NK-92 treated with Interleukin-12 subunit alpha and Interleukin-12 subunit beta, amount 100 ng/mL, for 24 hours (cell line): ENCODE measurements at places on chromosomes 2 and 18.

GRCh38 chr2:27566628-27567027, 16.2 kb upstream of the ZNF512 start:
- DNase-seq = no peak

- DNase-seq = peak; percentile 73
These were observed 55.8 kb downstream of the ASXL2 start for GRCh38 chr2:25822190-25823117.

- no peak for DNase-seq
These were observed 14.2 kb downstream of the IL18RAP start for GRCh38 chr2:102437122-102437521.

DNA sequence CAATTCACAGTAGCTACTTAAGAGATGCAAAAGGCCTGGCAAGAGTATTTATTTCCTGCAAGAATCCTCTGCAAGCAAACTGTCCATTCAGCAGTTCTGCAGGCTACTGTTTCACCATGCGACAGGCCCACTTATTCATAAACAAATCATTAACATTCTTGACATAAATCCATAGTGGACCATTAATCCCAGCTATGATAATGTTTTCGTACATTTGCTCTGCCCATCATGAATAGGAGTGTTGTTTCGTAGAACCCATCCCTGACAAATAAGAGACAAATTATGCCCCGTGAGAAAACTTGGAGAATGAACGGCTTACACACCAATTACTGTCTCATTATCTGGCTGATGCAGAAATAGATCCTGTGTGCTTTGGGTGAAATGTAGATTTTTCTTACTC, 65.4 kb downstream of the PID1 start:
- DNase-seq = no peak

- no peak for DNase-seq
These were observed 98.6 kb downstream of the CAPN13 start for GRCh38 chr2:30708491-30709290.

DNA sequence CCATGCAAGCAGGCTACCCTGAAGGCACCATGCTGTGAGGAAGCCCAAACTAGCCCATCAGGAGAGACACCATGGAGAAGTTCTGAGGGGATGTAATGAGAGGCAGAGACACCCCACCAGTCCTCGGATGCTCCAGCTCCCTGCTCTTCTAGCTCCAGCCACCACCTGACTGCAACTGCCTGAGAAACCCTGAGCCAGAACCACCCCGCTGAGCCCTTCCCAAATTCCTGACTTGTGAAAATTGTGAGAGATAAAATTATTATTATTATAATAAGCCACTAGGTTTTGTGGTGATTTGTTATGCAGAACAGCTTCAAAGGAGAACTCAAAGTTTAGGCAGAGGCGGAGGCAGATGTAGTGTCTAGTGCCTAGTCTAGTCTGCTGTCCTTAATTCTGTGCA, 67.1 kb upstream of the HK2 start:
- no peak for DNase-seq

GRCh38 chr2:123157016-123157415, 868.1 kb upstream of the CNTNAP5 start:
- DNase-seq = no peak

- DNase-seq = no peak
These were observed 98.6 kb downstream of the AAK1 start for GRCh38 chr2:69544951-69545350.

- DNase-seq = no peak
These were observed 78.4 kb downstream of the SETBP1 start for GRCh38 chr18:44758861-44759631.

DNA sequence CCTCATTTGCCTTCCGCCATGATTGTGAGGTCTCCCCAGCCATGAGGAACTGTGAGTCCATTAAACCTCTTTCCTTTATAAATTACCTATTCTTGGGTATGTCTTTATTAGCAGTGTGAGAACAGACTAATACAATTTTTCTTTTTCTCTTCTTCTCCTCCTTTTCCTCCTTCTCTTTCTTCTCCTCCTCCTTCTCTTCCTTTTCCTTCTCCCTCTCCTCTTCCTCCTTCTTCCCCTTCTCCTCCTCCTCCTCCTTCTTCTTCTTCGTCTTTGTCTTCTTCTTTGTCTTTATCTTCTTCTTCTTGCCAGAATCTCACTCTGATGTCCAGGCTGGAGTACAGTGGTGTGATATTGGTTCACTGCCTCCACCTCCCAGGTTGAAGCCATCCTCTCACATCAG, 20.2 kb downstream of the SKA1 start:
- DNase-seq = no peak

DNA sequence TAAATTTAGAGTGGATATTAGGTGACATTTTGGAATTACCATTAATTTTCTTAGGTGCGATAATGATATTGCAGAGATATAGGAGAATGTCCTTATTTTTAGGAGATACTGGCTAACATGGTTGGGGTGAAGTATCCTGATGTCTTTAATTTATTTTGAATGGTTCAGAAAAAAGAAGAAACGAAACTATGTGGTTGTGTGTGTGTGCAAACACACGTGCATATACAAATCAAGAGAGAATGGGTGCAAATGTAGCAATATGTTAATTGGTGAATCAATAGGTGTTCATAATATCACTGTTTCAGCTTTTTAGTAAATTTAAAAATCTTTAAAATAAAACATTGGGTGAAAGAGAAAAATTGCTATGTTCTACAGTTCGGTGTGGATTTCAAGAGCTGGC, 140.9 kb downstream of the DIS3L2 start:
- no peak for DNase-seq

- no peak for DNase-seq
These were observed 37.7 kb upstream of the GPR155 start for GRCh38 chr2:174524527-174524926.

- no peak for DNase-seq
These were observed 155.4 kb downstream of the ASXL3 start for GRCh38 chr18:33733376-33733775.

DNA sequence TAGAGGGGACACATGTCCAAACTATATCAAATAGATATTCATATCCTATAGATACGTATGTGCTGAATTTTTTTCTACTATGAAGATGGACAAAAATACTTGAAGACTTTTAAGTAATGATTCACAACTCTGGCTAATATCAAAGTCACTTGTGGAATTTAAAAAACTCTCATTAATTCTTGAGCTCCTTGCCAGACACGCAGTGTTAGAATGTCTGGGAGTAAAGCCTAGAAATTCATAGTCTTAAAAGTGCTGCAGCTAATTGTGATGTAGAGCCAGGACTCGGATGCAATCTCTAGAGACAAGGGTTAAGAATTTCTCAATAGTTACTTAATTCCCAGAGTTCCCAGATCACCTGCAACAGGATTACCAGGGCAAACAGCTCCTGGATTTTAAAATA, 107.4 kb downstream of the ARL6IP6 start:
- no peak for DNase-seq

DNA sequence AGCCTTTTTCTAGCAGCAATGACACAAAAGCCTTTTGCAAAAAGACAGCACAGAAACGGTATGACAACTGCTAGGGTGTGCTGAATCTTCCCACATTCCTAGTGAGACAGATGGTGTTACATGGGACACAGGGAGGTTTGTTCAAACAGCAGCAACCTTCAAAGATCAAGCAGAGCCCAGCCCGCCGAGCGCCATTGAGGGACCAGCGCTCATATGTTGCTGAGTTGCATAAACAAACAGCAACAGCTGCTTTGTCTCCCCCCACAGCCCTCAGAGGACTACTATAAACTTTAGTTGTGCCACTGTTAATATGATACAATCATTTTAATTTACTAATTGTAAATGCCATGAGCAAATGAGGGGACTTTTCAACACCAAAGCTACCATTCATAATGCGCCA, 117.7 kb downstream of the ZEB2 start:
- DNase-seq = no peak

- DNase-seq = no peak
These were observed 55.5 kb downstream of the RIT2 start for GRCh38 chr18:43060020-43060419.

GRCh38 chr18:14943967-14944636, 196.1 kb downstream of the ANKRD30B start:
- no peak for DNase-seq

DNA sequence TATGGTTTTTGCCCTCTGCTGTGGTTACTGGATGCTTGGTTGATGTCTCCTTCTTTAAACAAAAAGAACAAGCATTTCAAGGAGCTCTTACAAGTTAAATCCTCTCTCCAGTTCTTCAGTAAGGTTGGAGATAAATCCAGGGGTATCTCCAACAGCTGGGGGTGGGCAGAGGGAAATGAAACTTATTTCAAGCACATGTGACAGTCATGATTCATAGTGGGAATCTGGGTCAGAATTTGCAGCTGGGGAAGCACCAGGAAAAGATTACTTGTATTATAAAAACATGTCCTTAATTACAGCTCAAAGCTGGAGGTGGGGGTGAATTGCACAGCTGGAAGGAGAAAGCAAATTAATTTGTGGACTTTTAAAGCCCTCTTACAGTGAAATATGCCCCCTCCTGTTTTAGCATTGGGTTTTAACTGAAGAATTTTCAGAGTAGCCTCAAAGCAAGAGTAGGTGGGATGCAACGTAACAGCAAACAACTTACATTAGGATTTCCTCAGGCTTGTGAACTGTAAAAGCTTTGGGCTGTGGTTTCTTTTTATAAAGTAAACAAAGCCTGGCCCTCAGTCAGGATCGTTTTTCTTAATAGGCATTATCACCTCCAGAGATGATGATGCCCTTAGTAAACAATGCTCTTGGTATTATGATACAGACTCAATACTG, 596.4 kb downstream of the NYAP2 start:
- DNase-seq = no peak

GRCh38 chr2:190641469-190641868, 7.4 kb upstream of the NAB1 start:
- DNase-seq = no peak

DNA sequence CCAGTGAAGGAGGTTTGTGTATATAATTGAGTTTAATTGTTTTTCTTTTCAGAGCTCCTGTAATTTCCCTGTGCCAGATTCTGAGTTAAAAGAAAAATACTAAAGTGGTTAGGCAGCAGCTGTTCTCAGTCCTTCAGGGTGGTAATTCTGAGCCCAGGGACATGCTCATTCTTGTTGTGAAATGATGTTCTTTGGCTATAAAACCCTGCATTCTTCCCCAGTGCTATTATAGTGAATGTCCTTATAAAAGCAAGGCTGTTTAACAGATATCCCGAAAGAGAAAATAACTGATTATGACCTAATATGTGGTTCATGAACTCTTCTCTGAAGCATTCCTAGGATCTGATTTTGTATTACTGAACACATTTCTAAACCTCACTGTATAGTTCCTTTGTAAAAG, 34.0 kb downstream of the ADAM23 start:
- no peak for DNase-seq

GRCh38 chr2:7373156-7373555, 455.9 kb downstream of the RNF144A start:
- DNase-seq = no peak

- no peak for DNase-seq
These were observed 469.4 kb downstream of the IRS1 start for GRCh38 chr2:226330206-226330605.

DNA sequence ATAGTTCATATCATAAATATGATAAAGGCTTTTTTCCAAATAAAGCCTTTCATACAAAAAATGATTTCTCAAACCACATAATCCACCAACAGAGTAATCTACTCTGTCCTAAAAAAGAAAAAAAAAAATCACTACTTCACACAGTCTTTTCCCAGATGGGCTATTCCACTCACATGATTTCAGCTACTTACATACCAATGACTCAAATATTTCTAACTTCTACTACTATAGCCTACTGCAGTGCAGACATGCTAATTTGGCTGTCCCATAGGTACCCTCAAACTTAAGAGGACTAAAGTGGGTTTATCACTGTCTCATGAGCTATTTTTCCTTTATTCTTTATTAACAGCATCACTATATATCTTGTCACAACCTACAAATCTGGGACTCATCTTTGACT, 57.4 kb downstream of the SLC66A3 start:
- DNase-seq = no peak

- no peak for DNase-seq
These were observed 58.5 kb downstream of the FAM228A start for GRCh38 chr2:24233321-24233720.

- no peak for DNase-seq
These were observed 86.5 kb upstream of the UGP2 start for GRCh38 chr2:63755216-63755615.

GRCh38 chr2:45330108-45330507, 281.0 kb downstream of the SRBD1 start:
- DNase-seq = no peak

GRCh38 chr2:888211-888801, 62.3 kb upstream of the SNTG2 start:
- no peak for DNase-seq

GRCh38 chr2:134170700-134171099, 83.2 kb upstream of the MGAT5 start:
- DNase-seq = no peak

GRCh38 chr2:3914241-3914640, 210.9 kb downstream of the DCDC2C start:
- no peak for DNase-seq

DNA sequence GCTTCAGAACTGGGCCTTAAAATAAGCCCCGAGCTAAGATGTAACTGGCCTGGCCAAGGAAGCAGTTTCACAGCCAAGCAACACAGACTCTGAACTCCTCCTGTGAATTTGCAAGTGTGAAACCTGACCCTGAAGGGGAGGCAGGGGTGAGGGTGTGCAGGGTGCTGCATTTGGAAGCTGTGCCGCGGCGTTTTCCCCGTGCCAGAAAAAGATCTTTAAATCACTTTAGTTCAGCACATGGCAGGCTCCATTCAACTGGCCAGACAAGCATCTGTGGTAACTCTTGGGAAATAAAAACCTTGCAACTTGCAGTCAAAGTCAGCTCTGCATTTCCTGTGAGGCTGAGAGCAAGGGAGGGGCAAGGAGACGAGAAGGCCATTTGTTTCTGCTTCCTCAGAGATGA, 209.3 kb upstream of the SOX11 start:
- DNase-seq = no peak

GRCh38 chr18:10074110-10074509, 160.3 kb downstream of the VAPA start:
- DNase-seq = no peak

- no peak for DNase-seq
These were observed 67.9 kb upstream of the ST3GAL5 start for GRCh38 chr2:85956646-85957039.

GRCh38 chr2:43142921-43143438, 83.4 kb downstream of the ZFP36L2 start:
- peak; percentile 68 for DNase-seq

DNA sequence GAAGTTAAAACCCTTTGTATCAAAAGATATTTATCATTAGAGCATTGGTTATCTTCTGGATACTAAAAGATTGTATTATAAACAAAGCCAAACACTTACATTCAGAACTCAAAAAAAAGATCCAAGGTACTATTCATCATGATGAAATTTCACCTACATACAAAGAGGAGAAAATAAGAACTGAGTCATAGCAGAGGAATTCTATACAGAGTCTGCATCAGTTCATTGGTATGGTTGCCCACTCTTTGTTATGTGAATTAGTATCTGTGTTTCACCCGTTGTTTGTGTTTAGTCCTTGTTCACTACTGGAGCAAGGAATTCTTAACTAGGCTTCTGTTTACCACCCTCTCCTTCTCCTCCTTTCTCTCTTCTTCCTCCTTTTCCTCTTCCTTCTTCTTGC, 157.9 kb downstream of the LNPK start:
- DNase-seq = no peak

GRCh38 chr18:48475635-48476549, 62.9 kb upstream of the CTIF start:
- DNase-seq = no peak
